AG08396 (cell line): ENCODE measurements at places on chromosomes 6 and 20.
A peak's percentile ranks its signal among the peaks of the same experiment; 100 is the strongest.

DNA sequence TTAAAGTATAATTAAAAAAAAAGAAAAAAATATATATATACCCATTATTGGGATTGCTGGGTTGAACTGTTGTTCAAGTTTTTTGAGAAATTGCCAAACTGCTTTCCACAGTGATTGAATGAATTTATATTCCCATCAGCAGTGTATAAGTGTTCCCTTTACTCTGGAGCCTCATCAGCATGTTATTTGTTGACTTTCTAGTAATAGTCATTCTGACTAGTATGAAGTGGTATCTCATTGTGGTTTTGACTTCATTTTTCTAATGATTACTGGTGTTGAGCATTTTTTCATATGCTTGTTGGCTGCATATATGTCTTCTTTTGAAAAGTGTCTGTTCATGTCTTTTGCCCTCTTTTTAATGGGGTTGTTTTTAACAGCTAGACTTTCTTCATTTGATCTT is 1260.8 kb upstream of the GJE1 start:
- DNase-seq = no peak

- DNase-seq = peak; percentile 73
Observed at GRCh38 chr20:62824476-62825332, 7.9 kb downstream of the COL9A3 start.

- no peak for DNase-seq
Observed at GRCh38 chr6:35590622-35591066, 77.9 kb upstream of the TULP1 start.

GRCh38 chr20:58472273-58473018 is 42.8 kb downstream of the APCDD1L start:
- DNase-seq = no peak

- DNase-seq = no peak
Observed at GRCh38 chr6:40535110-40535818, 51.9 kb downstream of the LRFN2 start.
